ENCODE measurements at places on chromosomes 2 and 18.
A peak's percentile ranks its signal among the peaks of the same experiment; 100 is the strongest.

- peak; percentile 87 for DNase-seq
These were observed 21.6 kb upstream of the TRIB2 start for GRCh38 chr2:12694990-12695774.

- DNase-seq, result no peak
These were observed 37.7 kb downstream of the NETO1 start for GRCh38 chr18:72830109-72830508.

GRCh38 chr2:126413079-126413478, 242.9 kb upstream of the GYPC start:
- DNase-seq, result no peak

GRCh38 chr18:58952858-58953257, 88.2 kb downstream of the ZNF532 start:
- DNase-seq, result no peak

DNA sequence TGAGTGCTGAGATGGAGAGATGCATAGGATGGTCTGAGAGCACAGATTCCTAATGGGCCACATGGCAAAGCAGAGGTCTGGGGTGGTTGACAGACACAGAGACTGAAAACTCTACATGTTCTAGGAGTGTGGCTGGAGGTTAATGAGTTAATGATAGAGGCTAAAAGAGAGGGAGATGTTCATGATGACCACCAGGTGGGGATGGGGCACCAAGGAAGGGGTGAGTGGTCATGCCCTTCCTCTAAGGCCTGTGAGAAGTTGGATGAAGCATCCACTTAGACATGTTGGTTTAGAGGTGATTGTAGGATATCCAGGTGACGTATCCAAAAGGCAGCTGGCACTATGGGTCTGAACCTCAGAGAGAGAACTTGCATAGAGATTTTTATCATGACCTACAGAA, 102.1 kb downstream of the LRP2 start:
- DNase-seq, result no peak

- no peak for DNase-seq
These were observed 87.3 kb upstream of the NCKAP5 start for GRCh38 chr2:133655610-133656009.

DNA sequence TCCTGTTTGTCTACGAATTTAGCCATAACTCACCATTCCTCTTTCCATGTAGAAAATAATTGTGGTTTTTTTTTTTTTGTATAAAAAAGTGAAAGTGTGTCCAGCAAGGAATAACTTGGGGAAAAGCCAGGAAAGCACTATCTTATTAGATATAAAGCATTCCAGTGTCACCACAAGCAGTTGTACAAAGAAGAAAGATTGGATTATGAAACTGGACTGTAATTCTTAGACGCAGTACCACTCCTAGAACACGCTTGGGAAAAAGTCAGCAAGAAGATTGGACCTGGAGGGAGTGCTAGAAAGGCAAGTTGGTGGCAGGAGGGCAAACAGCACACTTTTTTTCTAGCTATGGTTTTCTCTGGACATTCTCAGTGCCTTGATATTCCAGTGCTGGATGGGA, 186.7 kb downstream of the PARD3B start:
- no peak for DNase-seq

DNA sequence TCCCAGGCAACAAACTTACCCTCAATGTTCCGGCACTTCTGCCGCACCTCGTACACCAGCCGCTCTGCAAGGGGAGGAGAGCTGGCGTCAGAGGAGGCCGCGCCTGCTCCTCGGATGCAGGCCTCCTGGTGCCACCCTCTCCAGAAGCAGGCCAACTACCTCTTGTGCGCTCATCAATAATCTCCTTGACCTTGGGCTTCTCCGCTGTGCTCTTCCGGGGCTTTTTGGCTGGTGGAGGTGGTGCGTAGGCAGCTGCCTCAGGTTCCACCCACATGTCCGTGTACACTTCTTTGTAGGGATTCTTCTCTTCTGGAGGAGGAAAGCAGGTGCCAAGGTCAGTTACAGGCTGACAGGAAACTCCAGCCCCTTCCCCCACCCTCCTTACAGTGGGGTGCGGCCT, 77.6 kb upstream of the POMC start:
- no peak for DNase-seq

DNA sequence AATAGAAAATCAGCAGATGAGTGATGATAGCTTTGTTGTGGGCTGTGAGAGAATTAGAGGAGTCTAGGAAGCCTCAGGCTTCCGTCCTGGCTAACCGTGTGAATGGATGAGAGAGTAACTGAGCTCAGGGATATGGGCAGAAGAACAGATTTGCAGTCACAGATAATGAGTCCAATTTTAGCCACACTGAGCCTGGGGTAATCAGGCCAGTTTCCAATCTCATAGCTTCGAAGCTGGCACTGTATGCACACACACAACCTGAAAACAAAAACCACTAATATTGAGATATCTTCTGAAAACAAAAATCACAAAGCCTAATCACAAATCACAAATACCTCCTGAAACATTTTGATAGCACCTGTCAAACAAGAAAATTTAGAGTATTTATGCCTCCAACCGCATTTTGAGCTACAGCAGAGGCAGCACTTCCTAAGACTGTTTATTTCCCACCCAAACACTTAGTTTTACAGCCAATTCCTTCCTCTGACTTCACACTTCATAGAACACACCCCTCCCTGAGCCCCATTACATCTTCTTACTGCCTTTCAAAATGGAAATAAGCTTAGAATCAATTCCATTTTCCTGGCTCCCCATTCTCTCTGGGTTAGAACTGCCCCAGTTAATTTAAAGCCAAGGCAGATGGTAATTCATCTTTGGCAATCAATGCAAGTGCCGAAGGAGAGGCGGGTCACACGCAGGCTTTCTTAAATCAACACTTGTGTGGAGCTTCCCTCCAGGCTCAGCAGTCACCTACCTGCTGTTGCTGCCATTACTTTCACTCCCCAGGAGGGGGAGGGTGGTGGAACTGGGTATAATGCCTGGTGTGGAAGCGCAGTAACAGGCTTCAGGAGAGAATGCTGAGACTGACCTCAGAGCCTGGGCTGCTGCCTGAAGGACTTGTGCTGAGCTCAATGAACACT, 18.9 kb downstream of the TTR start:
- no peak for DNase-seq

- peak; percentile 9 for DNase-seq
These were observed 87.6 kb downstream of the FAM228A start for GRCh38 chr2:24262421-24262970.

- no peak for DNase-seq
These were observed 98.1 kb downstream of the PARD3B start for GRCh38 chr2:204643326-204643725.

- DNase-seq, result no peak
These were observed 430.2 kb downstream of the GALR1 start for GRCh38 chr18:77679869-77680268.

- no peak for DNase-seq
These were observed 853 bp downstream of the GNAL start for GRCh38 chr18:11689669-11690565.

GRCh38 chr2:160419776-160420505, 73.7 kb downstream of the RBMS1 start:
- DNase-seq, result peak; percentile 45

DNA sequence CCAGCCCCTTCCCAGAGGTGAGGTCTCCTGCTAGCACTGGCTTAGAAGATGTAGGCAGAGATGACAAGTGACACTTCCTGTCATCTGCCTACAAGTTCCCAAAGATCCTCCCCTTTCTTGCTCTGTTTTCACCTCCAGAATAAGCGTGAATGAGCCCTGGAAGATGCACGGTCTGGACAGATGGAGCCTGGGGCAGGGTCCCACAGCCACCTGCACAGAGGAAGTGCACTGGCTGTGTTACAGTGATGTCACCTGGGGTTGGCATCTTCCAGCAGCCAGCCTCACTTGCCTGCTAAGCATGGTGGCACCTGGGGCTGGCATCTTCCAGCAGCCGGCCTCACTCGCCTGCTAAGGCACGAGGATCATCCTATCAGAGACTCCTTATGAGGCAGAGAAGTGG, 32.3 kb downstream of the TMEM18 start:
- no peak for DNase-seq

GRCh38 chr2:42537493-42537892, 30.9 kb upstream of the MTA3 start:
- no peak for DNase-seq

GRCh38 chr2:20594048-20594750, 56.7 kb downstream of the HS1BP3 start:
- no peak for DNase-seq

DNA sequence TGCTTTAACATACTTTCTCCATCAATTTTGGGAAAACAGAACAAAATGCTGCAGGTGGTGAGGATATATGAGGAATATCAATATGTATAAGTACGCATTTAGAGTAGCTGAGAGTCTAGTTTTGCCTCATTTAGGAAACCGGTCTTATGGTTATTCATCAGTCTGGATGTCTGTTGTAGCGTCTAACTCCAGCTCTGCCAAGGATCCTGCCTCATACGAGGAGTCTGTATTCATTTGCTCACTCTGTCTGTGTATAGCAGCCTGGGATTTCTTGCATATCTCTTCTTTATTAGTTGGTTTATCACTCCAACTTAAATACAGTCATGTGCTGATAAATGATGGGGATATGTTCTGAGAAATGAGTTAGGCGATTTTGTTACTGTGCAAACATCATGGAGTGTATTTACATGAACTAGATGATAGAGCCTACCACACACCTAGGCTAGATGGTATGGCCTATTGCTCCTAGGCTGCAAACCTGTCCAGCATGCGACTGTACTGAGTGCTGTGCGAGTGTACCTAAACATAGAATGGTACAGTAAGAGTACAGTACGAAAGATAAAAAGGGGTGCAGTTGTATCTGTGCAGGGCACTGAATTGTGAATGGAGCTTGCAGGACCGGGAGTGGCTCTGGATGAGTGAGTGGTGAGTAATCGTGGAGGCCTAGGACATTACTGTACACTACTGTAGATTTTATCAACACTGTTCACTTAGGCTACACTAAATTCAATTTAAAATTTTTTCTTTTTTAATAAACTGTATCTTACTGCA, 148.1 kb downstream of the ZNF407 start:
- DNase-seq, result no peak

DNA sequence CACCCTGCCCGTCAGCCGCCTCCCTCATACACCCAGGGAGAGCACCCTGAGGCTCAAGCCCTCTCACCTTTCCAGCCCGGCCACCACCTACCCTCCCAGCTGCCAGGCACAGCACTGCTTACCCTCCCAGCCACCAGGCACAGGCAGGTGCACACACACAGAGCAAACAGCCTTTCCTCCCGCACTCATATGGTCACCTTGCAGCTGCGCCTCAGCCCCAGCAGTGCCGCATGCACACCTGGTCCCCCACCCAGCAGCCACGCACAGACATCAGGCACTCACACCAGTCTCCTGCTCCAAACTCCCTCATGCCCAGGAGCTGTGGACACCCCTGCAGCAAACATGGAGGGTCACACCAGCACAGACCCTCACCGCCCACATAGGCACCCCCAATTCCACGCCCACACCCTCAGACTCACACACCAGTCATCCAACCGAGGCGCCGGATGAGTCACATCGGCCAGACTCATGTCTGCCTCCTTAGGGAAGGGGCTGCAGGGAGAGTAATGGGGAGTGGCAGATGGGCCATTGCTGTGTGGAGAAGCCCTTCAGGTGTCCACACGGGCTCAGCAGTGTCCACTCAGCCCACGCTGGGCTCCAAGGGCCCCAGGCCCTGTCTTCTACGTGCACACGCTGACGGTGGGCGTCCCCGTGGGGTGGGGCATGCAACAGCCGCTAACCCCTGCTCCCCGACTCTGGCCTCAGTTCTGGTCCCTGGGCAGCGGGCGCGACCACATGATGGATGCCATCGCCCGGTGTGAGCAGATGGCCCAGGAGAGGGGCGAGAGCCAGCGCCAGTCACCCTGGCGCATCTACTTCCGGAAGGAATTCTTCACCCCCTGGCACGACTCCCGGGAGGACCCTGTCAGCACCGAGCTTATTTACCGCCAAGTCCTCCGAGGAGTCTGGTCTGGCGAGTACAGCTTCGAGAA, 22.3 kb upstream of the GPR17 start:
- no peak for DNase-seq

GRCh38 chr2:62931536-62931935, 119.1 kb upstream of the OTX1 start:
- no peak for DNase-seq

DNA sequence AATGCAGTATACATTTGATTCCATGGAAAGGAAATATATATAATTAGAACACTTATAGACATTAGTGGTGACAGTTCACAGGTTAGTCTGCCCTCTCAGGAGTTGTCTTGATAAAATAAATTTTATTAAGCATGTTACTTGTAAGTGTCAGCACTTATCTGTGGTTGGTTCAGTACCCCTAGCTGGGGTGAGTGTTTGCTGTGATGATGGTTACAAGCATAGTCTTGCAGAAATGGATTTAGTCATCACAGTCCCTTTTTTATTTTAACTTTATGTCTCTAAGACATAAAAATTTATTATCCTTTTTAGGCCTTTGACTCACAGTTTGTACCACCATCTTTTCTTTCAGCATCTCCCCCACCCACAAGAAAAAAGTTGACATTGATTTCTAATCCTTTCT, 52.1 kb downstream of the NCK2 start:
- DNase-seq, result no peak

GRCh38 chr2:28656937-28657615, 94.6 kb upstream of the PPP1CB start:
- DNase-seq, result no peak

DNA sequence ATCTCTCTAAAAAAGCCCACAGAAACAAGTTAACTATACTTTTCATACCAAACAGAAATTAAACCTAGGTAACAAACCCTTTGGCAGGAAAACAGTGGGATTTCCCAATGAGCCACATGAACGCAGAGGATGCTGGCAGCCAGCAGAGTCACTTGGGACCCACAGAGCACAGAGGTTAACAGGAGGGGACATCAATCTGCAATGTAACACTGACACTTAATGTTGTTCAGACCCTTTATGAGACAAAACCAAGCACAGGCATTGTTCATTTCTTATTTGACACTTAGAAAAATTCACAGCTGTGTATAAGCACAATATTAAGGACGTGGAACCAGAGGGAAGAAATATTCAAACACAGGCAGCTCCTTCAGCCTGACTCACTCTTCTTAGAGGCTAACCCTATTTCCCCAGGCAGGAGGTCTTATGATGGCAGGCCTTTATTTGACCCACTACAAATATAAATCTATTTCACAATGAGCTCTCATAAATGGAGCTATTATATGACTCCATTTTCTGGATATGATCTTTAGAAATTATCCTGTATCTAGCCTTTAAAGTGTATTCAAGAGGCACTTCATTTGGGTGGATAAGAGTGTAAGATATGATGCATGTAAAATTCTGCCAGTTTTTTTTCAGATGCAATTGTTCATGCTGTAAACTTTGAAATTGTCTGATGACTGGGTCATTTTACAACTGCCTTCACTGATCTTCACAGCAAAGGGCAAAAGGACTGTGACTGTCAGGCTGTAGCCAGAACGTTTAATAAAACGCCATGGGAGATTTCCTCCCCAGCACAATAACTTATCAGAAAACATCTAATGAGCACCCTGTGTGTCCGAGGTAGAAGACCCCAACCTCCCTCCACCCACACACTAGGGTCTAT, 132.8 kb upstream of the SATB2 start:
- no peak for DNase-seq

- no peak for DNase-seq
These were observed 1.5 kb upstream of the VSNL1 start for GRCh38 chr2:17538844-17539554.

DNA sequence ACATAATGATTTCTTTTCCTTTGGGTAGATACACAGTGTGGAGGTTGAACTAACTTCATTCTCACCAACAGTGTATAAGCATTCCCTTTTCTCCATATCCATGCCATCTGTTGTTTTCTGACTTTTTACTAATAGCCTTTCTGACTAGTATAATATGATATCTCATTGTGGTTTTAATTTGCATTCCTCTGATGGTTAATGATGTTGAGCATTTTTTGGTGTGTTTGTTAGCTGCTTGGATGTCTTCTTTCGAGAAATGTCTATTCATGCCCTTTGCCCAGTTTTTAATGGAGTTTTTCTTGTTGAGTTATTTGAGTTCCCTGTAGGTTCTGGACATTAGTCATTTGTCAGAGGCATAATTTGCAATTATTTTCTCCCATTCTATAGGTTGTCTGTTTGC, 59.8 kb downstream of the MARCHF4 start:
- no peak for DNase-seq

Data from inflammatory macrophage treated with lipopolysaccharide for 1 hour (primary cell).